ENCODE measurements at places on chromosomes 3 and 15. TPM values are rescaled to one million over a fixed set of nuclear protein-coding genes. Genes with fewer than 3 reads are reported as not detected.

- DNase-seq = peak; percentile 13
These were observed 43.8 kb downstream of the RBM15B start for GRCh38 chr3:51434746-51435327.

Gene TAGLN3
- 2.3 TPM for polyA plus RNA-seq

DNA sequence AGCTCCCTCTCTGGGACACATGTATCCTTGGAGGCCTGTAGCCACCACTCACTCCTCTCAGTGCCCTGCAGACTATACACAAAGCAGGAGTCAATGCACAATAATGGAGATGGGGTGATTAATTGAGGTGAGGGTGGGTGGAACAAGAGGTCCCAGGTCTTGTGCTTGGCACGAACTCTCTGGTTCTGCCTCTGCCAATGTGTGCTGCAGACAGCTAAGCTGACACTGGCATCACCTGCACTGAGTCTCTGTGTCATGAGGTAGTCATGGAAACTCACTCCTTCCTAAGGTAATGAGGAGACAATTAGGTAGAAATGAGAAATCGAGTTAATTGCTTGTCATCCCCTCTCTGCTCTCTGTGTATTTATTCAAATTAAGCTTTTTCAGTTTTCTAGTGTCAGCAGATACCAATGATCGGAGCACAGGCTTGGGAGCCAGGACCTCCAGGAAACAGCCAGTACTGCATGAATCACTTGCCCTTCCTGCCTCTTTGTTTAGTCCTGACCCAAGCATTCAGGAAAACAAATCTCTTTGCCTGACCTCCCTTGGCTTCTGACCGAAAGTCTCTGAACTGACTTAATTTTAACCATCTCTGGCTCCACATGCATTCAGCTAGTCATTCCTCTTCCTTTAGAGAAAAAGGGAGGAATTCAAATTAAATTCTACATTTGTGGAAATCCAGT is 56.7 kb downstream of the DRD3 start:
- DNase-seq = no peak

DNA sequence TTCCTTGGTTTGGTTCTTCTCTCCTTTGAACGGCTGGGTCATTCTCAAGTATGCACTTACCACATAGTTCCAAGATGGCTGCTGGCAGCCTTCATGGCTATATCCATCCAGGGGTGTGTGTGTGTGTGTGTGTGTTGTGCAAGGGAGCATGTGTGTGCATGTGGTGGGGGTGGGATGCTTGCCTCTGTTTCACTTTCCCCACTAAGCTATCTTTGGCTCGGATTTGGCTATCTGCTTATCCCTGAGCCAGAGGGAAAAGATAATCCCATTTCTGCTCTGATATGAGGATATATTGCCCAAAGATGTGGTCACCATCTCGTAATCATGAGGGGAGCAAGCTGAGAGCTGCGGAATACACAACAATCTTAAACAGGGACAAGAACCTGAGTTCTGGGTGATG is 26.2 kb downstream of the ANAPC13 start:
- DNase-seq = no peak

DNA sequence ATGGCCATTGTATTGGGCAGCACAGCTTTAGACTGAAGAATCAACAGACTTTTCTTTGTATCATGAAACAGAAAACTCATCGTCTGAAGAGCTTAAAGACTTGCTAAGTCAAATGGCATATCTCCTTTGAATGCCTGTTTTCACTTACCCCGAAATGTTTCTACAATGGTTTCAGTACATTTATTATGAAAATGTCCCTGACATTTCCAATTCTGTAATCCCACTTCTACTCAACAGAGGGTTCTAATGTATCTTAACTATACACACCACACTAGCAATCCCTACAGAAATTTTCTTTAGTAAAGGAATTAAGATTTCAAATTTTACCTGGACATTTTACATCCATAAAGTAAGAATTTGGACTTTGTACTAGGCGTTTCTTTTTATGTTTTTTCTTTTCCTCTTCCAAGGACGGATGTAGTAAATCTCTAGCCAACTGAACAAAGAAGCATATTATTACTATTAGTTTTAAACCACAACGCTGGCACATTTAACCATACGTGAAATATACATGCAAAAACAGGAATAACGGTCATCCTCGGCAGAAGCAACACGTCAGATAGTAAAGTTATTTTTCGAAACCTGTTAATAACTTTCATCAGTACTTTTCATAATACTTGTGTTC is 1.1 kb downstream of the RPS27L start:
- DNase-seq = peak; percentile 26

Gene SKOR1
- polyA plus RNA-seq = 0.70 TPM

DNA sequence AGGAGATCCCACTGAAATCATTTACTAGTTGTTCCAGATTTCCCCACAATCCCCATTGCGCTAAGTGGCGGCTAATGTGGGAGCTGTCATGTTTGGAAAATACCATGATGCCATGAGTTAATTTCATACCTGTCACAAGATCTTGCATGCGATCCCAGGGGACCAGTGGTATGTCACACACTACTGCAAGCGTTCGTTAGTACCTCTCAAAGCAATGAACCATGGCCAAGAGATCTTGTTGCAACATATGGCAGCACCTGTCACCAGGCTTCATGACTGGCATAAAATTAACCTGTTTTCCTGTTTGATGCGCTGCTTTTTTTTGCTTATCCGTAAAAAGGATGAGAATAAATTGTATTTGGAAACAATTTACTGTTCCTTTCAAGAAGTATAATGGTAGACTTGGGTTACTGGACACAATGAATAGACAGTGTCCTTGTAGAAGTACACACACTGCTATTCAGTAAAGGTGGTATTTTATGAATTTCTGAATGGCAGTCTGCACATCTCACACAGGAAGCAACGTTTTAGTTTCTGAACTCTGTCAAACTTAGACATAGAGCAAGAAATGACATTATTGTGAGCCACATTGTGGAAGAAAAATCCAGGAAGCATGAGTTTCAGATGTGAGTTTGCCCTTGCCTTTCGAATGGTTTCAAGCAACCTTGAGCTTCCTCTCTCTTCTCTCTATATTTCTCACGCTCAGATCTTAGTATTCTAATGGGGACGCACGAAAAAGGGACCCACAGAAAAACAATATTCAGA is 81.9 kb downstream of the CHL1 start:
- DNase-seq = no peak

Gene C3orf80
- 0.45 TPM for polyA plus RNA-seq

DNA sequence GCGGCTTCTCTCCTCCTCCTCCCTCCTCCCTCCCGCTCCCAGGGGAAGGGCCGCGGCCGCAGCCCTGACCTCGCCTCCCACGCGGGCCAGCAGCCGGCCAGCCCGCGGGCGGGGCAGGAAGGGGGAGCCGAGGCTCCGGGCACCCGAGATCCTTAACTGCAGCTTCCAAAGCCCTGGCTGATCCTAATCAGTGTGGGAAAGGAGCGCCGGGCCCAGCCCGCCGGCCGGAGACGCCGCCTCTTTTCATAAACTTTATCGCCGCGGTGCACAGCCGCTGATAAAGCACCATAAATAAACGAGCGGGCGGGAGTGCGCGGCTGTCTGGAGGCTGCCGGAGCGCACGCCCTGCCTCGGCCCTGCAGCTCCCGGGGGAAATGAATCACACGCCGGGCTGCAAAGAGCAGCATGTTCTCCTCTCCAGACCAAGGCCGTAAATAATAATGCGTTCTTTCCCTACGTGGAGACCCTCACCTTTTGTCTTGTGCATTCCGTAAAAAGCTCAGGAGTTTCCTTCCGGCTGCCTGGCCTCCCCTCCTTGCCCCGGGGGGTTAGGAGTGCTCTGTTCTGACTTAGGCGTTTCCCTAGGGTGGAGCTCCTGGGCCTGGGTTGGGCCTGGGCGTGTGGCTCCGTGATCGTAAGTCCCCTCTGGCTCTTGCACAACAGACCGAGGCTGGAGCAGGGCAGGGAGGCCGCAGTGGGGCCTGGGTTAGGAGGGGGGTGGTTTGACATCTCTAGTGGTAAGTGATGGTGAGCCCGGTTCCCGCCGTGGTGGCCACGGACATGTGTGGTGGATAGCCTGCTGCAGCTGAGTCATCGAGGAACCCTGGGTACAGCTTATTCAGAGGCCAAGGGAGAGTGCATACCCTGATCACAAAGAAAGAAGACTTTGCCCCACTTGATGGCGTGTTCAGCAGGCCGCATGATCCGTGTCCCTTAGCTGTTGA is 132.6 kb upstream of the HES1 start:
- peak; percentile 81 for DNase-seq

- no peak for DNase-seq
These were observed 213.3 kb upstream of the THBS1 start for GRCh38 chr15:39367596-39367995.

DNA sequence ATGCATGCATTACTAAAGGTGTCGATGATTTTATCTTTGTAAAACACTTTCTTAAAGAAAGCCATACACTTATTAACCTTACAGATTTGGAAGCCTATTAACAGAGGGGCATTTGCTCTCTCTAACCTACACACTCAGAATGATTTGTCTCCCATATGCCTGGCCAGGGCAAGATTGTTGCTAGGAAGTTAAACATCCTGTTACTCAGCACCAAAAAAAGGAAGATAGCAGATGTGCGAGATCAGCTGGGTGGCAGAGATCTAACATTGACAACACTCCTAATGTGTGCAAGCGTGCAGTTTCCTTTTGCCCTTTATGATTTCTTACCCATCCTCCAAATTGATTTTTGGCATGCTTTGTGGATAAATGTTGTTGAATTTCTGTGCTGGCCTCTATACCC is 73.9 kb upstream of the TMEM108 start:
- no peak for DNase-seq

- DNase-seq = peak; percentile 33
These were observed 47.0 kb upstream of the LHFPL4 start for GRCh38 chr3:9600597-9600996.

Gene CCR9
- 0.05 TPM for polyA plus RNA-seq

DNA sequence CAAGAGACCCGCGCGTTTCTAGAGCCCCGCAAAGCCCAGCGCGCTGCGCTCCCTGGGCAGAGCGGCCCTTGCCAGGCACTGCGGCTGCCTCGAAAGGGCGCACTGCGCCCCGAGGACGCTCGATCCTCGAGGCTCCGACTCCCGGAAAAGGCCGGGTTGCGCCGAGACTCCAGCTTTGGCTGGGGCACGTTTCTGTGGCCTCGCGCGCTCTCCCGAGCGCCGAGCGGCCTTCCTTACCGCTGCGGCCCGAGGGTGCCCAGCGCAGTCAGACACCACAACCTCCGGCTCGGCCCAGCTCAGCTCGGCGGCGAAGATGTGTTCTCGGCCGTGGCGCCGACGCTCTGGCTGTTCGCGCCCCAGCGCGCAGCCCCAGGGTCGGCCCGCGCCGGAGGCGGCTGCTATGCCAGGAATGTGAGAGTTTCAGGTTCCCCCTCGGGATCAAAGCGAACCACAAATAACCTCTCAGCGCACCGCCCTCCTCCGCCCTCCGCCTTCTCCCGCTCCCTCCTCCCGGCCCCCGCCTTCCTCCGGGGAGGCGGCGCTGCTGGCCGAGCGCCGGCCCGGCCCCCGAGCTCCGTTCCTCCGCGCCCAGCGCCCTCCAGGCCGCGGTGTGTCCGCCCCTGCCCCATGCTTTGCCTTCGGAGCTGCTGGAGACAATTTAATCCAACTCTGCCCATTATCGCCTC is at the start of gene AMOTL2:
Gene AMOTL2 (minus strand): TSS at position 343 of the 686 bp plus-strand sequence. CDS start 3,014 bp downstream, outside the sequence.
- peak; percentile 96 for DNase-seq

Gene NME9
- polyA plus RNA-seq = 4.8 TPM

GRCh38 chr3:113277414-113277813 is 66.1 kb downstream of the BOC start:
- no peak for DNase-seq

DNA sequence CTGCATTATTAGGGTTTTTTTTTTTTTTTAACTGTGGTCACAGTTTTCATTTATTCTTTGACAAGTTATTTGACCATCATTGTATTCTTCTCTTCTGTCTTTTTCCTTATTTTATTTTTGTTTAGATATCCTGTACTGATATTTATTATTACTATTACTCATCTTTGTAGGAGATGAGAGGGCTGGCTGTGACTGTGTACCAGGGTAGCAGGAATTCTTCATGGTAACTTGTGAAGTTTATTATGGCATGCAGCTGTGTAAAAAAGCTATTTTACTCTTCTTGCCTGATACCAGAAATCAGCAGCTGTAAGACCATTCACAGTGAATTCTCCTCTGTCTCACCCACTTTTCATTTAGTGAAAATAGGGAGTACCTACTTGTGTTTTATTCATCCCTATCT is 44.5 kb downstream of the ATP6V1A start:
- DNase-seq = no peak

DNA sequence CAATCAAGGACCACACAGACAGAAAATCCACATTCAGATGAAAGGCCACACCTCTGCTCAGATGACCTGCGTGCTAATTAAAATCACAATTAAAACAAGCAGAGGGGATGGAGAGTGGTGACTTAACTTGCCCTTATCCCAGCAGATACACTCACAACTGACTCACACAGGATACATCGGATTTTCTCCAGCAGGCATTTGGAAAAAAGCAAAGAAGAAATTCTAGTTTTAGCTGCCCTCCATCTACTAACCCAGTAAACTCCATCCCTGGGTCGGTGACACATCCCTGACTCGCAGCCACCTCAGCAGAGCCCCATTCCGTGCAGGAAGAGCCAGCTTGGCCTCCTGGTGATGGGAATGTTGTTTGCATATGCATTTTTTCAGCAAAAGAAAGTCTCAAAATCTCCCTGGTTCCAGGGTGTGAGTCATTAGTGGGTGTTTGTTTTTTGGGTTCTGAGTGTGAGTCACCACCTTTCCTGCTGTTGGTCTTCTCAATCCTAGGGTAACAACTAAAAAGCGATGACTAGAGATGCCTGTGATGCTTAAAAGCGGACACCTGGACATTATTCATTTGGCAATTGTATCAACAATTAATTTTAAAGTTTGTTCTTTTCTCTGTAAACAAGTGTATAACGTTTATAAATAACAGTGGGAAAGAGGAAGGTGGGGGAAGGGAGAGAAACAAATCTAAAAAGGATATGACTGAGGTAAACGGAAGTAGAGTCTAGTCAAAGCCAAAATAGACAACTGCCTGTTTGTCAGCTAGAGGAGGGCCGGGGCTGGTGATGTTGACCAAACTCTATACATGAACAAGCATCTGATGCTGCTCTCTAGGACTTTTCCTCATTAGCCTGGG is 49.8 kb upstream of the SLC4A7 start:
- no peak for DNase-seq

Gene UROC1
- 0.15 TPM for polyA plus RNA-seq

DNA sequence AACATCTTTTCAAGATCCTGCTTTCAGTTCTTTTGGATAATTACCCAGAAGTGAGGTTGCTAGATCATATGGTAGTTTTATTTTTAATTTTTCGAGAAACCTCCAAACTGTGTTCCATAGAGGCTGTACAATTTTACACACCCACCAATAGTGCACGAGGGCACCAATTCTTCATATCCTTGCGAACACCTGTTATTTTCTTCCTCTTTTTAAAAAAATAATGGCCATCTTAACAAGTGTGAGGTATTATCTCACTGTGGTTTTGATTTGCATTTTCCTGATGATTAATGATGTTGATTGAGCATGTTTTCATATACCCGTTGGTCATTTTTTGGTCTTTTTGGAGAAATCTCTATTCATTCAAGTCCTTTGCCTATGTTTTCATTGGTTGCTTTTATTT is 17.6 kb upstream of the CEP152 start:
- DNase-seq = no peak

Data from left kidney (tissue), 8 donors.